ENCODE measurements at places on chromosomes 5 and 9.

DNA sequence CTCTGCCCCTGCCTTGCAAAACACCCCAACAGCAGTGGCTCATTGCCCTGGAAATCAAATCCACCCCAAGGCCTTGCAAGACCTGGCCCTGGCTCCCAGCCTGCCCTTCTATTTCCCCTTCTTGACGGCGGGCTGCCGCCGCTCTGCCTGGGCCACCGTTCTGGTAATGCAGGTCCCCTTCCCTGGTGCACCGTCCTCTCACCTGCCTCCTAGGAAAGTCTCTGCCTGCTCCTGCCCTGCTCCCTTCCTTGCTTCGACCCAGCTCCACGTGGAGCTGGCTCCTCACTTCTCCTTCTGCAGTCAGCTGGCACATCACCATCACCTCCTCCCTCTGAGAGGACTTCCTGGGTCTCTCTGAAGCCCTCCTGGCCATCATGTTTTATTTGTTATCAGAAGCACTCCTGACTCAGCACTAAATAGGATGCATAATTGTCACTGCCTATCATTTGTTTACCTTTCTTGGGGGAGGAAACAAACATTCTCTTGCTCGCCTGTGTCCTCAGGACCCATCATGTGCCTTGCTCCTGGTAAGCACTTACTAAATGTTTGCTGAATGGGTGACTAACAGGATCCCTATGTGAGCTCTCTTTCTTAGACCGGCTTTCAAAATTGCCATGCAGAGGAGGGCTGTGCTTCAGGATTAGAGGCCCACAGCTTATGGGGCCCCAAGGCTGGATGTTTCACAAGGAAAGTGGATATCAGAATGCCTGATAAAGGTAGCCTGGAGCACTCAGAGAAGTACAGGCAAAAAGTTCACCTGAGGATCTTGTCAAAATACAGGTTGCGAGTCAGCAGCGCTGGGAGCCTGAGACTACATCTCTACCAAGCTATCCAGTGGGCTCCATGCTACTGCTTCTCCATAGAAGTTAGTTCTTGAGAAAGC lies 19.6 kb upstream of the C5orf47 start:
- no peak for DNase-seq

- no peak for DNase-seq
Observed at GRCh38 chr9:20023961-20024571, 235.2 kb upstream of the SLC24A2 start.

- DNase-seq, result no peak
Observed at GRCh38 chr9:86659413-86660046, 287.8 kb downstream of the GAS1 start.

GRCh38 chr5:134115806-134116175 lies 1.3 kb downstream of the TCF7 start:
- DNase-seq, result no peak
